ENCODE measurements at places on chromosomes 7 and 10. TPM values are rescaled to one million over a fixed set of nuclear protein-coding genes. Genes with fewer than 3 reads are reported as not detected.

The PLCE1 gene
- 1.8 TPM for polyA plus RNA-seq

The NAT16 gene
- polyA plus RNA-seq: 3.6 TPM

The FXYD4 gene
- polyA plus RNA-seq: not detected

The COL28A1 gene
- polyA plus RNA-seq: 9.4 TPM

The PAPOLB gene
- polyA plus RNA-seq: not detected

The SLC29A3 gene
- 2.4 TPM for polyA plus RNA-seq

The FAM25G gene
- not detected for polyA plus RNA-seq

The ABCB4 gene
- 0.11 TPM for polyA plus RNA-seq

The TDRD1 gene
- 0.26 TPM for polyA plus RNA-seq

The POLR3A gene
- 5.9 TPM for polyA plus RNA-seq

The ARHGAP22 gene
- 1.8 TPM for polyA plus RNA-seq

The ANXA7 gene
- polyA plus RNA-seq: 58.5 TPM

The TLX1 gene
- 0.11 TPM for polyA plus RNA-seq
